Erythroblast (primary cell): ENCODE measurements at places on chromosomes 11 and 22.
A peak's percentile ranks its signal among the peaks of the same experiment; 100 is the strongest.

GRCh38 chr22:20316844-20317401, 2.9 kb downstream of the DGCR6L start:
- DNase-seq = no peak

- no peak for DNase-seq
Measured at GRCh38 chr11:69552951-69553350, 71.5 kb downstream of the LINC01488 start.

DNA sequence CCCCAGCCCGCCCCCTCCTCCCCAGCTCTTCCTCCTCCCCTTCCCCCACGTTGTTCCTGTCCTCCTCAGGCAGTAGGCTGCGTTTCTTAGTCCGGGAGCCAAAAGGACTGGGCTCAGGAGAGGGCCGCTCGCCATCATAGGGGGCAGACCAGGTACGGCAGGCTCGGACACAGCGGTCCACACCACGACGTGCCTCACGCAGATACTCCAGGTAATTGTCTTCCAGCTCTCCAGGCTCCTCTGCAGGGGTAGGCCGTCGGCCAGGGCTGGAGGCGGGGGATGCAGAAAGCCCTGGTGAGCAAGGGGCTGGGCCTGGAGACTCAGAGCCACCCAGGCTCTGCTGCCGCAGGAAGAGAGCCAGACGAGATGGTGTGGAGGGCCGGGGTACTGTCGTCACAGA, 12.4 kb downstream of the C11orf42 start:
- no peak for DNase-seq

- DNase-seq = no peak
Measured at GRCh38 chr22:42188808-42189447, 58.3 kb upstream of the CYP2D6 start.

GRCh38 chr22:25689631-25690030, 52.4 kb upstream of the MYO18B start:
- no peak for DNase-seq

DNA sequence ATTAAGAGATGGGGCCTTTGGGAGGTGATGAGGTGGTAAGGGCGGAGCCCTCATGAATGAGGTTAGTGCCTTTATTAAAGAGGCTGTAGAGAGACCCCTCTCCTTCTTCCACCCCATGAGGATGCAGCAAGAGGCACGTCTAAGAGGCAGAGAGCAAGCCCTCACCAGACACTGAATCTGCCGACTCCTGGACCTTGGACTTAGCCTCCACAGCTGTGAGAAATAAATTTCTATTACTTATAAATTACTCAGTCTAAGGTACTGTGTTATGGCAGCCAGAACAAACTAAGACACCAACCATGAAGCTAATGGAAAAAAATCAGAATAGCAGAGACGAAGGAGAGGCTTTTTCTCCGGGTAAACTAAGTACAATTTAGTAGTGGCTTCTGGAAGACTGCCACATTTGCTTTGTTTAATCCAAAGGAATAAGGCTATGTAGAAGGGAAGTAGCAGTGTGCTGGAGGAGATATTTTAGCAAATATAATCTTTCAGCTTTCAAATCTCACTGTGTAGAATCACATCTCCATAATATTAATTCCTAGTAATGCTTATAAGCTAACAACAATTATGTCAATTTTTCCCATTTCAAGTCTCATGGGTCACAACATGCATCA, 12.3 kb upstream of the SIK2 start:
- DNase-seq = no peak

- DNase-seq = no peak
Measured at GRCh38 chr11:130413405-130414106, 14.9 kb downstream of the ADAMTS8 start.

DNA sequence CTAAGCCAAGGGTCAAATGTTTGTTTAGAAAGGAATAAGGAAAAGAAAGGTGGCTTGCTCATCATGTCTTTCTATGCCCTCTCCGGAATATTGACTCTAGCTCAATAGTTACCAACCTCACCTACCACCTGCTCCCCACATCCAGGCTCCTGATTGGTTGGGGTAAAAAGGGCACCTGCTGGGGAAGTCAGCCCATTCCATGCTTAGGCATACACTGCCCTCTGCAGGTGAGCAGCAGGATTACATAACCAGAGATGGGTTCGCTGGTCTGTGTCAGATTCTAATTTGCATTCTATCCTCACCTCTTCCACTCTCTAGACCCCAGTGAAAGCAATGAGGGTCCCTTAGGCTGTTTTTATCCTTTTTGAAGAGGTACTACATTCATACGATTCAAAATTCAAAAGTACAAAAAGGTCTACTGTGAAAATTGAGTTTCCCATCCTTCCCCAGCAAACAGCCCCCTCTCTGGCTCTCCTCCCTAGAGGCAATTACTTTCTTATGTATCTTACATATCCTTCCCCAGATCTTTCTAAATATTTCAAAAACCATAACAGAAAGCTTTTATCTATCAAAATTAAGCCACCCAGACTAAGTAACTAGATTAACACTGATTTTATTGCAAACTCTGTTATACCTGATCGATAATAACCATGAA, 98.0 kb upstream of the ASPHD2 start:
- peak; percentile 69 for DNase-seq

GRCh38 chr11:98107736-98108135, 913.0 kb upstream of the CNTN5 start:
- no peak for DNase-seq

GRCh38 chr11:11071486-11071885, 213.6 kb upstream of the ZBED5 start:
- no peak for DNase-seq

- peak; percentile 96 for DNase-seq
Measured at GRCh38 chr11:43880640-43881159, at the start of gene ALKBH3. Gene ALKBH3, plus strand, starts transcription at chr11:43880831. Its CDS starts 1,822 bp downstream, at chr11:43882653.

- no peak for DNase-seq
Measured at GRCh38 chr22:46966846-46967245, 204.4 kb downstream of the TBC1D22A start.

DNA sequence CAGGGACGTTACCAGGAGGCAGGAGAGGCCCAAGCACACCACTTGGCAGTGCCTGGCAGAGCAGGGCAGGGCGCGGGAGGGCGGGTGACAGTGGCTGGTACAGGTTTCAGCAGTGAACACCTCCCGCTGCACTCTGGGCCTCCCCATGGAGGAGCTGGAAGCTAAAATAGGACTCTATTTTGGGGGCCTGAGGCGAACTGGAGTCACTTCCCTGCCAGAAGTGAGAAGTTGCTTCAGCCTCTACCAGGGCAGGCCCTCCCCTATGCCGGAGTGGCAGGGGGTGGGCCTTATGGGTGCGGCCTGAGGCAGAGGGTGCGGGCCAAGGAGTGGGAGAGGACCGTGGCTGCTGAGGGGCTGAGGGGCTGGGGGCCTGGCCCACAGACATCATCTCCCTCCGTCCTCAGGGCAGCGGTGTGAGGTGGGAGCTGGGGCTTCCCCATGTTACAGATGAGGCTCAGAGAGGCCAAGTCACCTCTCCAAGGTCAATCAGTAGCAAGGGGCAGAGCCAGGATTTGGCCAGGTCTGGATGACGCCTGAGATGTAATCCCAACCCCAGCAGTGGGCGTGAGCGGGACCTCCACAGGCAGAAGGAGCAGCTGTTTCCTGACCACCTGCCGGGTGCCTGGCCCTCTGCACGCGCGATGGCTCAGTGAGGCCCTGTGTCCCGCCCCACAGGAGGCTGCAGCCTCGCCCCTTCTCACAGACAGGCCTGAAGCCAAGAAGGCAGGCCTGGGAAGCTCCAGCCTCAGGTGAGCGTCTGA, 39.3 kb downstream of the KCNJ4 start:
- no peak for DNase-seq

GRCh38 chr11:103085758-103086365, 6.1 kb downstream of the DCUN1D5 start:
- DNase-seq = no peak

DNA sequence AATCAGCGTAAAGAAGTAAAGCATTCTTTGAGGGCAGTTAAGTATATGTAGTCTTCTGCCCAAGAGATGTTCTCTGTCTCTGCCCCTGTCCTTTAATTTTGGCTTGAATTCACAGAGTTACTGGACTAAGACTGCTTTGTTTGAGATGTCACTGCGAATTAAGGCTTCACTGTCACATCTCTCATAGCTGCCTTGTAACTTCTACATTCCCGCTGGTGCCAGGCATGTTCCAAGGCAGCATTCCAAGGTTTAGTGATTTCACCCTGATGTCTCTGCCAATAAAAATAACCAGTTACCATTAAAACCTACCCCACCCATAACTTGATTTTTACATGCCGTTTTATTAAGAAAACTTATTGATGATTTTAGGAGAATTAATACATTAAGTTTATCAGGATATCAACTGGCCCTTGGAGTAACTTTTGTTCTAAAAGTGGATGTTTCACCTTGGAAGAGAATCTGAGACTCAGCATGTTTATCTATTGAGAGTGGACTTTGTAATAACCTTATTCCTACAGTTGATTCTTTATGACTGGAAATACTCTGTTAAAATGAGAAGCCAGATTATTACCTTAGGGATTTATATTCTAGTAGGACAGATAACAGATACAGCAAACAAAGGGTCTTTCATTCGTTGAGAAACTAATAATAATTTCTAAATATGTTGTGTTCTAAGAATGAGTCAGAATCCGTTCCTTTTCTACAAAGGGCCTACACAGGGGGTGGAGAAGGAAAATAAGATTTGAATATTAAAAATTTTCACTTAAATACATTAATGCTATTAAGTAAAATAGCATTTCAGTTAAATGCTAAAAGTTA, 110.2 kb downstream of the UVRAG start:
- DNase-seq = no peak

- no peak for DNase-seq
Measured at GRCh38 chr11:356610-357009, 12.7 kb upstream of the B4GALNT4 start.

DNA sequence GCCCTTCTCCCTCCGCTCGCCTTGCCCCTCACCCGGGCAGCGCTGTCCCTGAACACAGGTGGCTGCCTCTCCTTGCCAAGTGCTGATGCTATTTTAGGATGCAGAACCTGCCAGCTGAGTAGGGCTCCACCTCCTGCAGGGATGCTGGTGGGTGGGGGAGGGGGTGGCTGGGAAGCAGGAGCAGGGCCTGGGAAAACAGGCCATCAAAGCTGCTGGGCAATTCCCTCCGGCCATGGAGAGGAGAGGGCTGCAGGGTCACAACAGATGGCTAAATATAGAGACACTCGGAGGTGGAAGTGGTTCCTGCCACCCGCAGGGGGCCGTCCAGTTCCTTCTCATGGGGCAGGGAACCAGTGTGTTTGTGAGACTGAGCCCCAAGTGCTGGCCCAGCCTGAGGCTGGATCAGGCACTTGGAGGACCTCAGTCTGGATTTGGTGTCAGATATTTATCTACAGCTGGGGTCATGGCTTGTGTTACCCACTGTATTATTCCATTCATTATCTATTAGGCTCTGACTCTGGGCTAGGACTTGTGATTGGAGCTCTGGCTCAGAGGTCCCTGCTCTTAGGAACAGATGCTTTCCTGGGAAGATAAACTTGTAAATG, 59.6 kb downstream of the LRRC32 start:
- DNase-seq = no peak

GRCh38 chr22:40769761-40770160, 49.4 kb downstream of the SLC25A17 start:
- no peak for DNase-seq

GRCh38 chr11:7520011-7520942, 6.5 kb downstream of the PPFIBP2 start:
- DNase-seq = no peak
